ENCODE measurements at places on chromosomes 11 and 22.

- DNase-seq, result no peak
Observed at GRCh38 chr11:96277696-96278038, 65.3 kb downstream of the MAML2 start.

- DNase-seq, result no peak
Observed at GRCh38 chr22:41598891-41599635, 9.4 kb upstream of the PMM1 start.

DNA sequence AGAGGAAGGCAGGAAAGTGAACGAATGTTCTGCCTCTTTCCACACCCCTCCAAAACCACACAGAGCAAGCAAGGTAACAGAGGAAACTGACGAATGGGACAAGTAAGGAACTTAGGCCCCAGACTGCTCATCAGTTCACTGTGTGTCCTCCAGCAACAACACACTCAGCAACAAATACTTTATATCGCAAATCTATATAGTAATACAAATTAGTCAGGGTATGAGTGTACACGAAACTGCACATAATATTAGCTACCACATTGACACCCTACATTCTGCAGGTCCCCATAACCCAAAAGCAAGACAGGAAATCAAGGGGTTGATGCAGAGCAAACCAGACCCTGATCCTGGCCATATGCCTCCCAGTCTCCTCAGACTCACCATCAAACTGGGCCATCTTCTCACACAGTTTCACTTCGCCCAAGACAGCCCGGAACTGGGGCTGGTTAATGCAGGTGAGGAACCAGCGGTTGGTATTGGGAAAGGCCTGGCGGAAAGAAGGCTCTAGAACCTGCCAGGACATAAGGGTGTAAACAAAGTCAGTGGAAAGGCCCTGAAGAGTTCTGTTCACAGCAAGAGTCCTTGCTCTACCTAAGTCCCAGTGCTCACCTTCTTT is 6.6 kb downstream of the EEF1G start:
- no peak for DNase-seq

DNA sequence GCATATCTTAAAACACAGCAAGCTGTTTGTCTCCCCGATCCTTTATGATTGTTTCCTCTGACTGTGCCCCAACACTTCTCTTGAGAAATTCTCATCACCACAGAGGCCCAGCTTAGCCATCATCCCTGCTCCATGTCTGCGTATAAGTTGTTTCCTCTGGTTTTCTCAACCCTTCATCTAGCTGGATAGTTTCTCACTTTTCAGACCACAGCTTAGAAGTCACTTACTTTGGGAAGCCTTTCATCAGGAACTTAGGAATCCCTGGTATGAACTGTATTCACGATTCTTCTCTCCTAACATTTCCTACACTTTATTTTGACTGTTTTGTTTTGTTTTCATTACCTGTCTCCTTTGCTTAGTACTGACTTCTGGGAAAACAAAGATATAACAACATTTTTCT is 295.2 kb downstream of the GUCY1A2 start:
- no peak for DNase-seq

DNA sequence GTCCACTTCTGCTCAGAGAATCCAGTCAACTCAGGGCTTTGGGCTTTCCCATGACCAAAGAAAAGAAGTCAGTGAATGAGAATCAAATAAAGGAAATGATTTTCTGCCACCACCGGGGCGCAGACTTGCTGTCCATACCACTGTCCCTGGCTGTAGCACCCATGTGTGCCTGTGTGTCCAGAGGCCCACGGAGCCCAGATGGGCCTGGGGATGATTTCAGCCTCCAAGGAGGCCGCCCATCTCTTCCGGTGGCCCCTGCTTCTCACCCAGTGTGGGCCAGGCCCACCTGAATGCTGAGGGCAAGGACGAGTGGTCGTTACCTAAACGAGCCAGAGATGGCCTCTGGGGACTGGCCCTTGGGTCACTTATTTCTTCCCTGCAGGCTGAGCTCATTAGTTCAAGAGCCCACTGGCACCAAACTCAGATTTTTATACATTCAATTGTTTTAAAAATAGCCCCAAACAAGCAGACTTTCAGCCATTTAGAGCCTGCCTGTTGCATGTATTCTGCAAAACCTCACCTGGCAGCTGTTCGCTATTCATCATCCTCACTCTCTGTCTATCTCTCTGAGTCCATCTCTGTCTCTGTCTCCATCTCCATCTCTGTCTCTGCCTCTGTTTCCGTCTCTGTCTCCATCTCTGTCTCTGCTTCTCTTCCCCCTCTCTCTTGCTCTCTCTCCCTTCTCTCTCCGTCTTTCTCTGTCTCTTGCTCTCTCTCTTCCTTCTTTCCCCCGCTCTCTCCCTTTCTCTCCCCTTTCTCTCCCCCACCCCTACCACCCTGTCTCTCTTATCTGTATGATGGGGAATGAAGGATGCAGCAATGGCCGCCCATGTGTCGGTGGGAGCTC is 24.2 kb downstream of the KRTAP5-5 start:
- DNase-seq, result no peak
